ENCODE measurements at places on chromosomes 1 and 21.

DNA sequence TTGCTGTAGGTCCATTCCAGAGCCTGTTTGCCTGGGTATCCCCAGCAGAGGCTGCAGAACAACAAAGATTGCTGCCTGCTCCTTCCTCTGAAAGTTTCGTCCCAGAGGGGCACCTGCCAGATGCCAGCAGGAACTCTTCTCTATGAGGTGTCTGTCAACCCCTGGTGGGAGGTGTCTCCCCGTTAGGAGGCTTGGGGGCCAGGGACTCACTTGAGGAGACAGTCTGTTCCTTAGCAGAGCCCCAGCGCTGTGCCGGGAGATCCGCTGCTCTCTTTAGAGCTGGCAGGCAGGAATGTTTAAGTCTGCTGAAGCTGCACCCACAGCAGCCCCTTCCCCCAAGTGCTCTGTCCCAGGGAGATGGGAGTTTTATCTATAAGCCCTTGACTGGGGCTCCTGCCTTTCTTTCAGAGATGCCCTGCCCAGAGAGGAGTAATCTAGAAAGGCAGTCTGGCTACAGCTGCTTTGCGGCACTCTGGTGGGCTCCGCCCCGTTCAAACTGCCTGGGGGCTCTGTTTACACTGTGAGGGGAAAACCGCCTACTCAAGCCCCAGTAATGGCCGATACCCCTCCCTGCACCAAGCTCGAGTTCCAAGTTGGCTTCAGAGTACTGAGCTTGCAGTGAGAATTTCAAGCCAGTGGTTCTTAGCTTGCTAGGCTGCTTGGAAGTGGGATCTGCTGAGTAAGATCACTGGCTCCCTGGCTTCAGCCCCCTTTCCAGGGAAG lies 8.7 kb upstream of the SLC25A24 start:
- peak; percentile 2 for DNase-seq

GRCh38 chr1:175338387-175339135 lies 146.0 kb upstream of the KIAA0040 start:
- no peak for DNase-seq

DNA sequence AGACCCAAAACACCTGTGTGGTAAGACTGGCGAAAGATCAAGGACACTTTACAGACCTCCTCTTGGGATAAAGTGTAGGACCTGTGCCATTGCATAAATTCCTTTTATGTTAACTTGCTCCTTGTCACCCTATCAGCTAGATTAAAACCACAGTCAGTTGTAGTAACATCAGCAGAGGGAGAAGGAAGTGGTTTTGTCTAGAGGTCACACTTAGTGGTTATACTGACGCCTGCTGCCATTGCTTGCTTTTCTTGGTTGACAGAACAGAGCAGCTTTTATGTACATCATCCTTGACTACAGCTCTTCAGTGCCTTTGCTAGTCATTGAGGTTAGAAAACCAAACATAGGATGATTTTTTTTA lies 101.4 kb downstream of the PBX1 start:
- DNase-seq, result no peak

DNA sequence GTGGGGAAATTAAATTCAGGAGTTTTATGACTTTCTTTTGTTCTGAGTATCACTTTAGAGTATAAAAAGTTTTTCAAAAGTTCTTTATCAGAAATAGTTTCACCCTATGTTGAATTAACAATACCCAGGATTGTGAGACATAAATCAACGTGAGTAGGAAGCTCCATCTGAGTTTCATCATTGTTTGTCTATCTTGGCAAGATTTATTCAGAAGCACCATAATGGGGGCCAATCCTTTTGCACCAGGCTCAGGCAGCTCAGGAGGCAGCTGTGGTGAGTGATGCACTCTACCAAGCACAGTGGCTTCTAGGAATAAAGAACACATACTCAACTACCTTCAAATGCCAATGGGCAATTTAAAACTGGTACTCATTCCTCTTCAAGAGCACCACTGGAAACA lies 12.0 kb downstream of the CREG1 start:
- no peak for DNase-seq

DNA sequence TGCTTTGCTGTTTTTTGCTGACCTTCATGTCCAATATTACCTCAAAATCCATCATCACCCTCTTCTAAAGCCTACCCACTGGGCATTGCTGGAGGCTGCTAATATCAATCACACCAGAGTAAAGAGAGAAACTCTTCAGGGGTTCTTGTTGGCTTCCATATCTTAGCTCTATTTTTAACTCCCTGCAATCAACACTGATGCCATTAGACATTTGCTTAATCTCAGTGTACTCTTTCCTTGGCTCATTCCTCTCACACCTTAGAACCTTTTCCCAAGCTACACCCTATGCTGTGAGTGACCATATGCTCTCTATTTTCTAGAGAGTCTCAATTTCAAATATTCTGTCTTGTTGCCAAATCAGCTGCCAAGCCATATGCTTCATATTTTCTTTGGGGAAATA lies 40.6 kb upstream of the RABGAP1L start:
- DNase-seq, result no peak

- no peak for DNase-seq
These were observed 223.4 kb upstream of the FMN2 start for GRCh38 chr1:239868058-239868832.

DNA sequence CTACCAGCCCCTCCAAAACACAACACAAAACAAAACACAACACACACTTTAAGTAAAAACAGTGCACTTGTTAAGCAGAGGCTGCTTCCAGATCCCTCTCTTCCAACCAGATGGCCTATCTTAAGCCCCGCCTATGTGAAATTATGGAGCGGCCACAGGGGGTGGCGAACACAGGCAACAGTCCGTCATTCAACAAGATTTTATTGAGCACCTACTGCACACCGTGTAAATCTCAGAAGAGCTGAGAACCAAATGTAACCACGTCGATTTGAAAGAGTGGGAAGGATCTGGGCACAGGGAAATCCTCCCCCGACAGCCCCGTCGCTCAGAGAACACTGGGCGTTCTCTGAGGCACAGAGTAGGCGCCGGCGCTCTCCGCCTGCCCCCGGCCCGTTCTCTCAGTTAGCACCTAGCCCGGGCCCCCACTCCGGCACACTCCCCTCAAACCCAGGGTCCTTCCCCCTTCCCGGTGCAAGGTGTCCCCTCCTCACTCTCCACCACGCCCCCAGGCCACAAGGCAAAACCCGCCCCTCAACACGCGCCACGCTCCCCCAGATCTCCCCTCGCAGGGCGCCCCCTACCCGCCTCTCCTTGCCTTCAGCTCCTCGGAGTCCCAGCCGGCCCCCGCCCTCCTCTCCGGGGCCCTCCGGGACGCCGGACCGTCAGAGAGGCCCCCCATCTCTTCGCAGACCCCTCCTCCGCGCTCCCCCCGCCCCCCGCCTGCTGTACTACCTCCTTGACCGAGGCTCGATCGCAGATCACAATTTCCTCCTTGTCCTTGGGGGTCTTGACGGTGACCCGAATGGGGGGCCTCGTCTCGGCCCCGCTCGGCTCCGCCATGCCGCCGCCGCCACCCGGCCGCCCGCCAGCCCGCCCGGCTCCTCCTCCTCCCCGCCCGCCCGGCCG lies 483 bp downstream of the UBQLN4 start:
- peak; percentile 47 for DNase-seq

GRCh38 chr1:170225781-170226530 lies 80.2 kb downstream of the NTMT2 start:
- peak; percentile 62 for DNase-seq

- peak; percentile 85 for DNase-seq
These were observed 37.8 kb upstream of the SIPA1L2 start for GRCh38 chr1:232667778-232668165.

DNA sequence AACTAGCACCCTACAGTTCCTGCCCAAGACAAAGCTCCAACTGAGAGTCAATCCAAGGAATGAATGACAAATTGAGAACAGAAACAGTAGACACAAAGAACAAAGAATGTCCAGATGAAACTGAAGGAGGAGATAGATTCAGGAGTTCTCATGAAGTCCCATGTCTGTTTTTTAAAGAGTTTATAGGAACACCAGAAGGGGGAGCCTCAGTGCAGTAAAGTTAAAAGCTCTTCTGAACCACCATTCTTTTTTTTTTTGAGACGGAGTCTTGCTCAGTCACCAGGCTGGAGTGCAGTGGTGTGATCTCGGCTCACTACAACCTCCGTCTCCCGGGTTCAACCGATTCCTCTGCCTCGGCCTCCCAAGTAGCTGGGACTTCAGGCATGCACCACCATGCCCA lies 323.6 kb downstream of the MRPL39 start:
- DNase-seq, result no peak

- peak; percentile 13 for DNase-seq
These were observed 38.6 kb upstream of the POFUT2 start for GRCh38 chr21:45326169-45326851.

DNA sequence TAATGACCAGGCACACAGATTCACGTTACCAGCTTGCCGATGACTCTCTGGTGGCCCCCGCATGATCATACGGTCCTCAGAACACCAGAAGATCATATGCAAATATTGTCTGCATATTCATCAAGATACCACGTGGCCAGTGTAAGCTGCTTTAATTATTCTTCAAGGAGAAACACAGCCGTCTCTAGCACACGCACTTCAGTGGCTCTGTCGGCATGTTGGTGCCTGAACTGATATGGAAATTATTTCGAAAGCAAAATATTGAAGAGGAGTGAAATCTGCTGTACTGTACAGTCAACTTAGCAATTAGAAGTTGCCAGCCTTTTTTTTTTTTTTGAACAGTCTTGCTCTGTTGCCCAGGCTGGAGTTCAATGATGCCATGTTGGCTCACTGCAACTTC lies 5.9 kb upstream of the KIF26B start:
- DNase-seq, result no peak

GRCh38 chr1:41862384-41863221 lies 56.1 kb downstream of the HIVEP3 start:
- DNase-seq, result no peak

- DNase-seq, result peak; percentile 21
These were observed 810 bp upstream of the HLX start for GRCh38 chr1:220878191-220879075.

- DNase-seq, result no peak
These were observed 95.6 kb upstream of the GPR52 start for GRCh38 chr1:174352117-174352516.

DNA sequence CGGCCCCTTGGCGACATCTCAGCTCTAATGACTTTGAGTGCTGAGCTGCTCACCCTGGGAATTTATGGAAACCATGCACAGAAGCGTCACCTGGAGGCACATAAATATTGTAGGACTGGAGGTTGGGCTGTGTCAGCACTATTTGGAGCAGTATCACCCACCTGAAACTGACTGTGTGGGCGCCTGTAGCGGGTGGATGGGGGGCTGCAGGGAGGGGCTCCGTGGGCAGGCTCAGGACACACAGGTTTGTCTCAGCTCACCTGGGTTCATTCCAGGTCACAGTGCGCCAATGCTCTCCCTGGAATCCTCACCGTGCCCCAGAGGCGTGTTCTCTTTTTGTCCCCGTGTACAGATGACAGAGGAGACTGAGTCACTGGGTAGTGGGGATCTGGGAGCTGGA lies 74.8 kb upstream of the ACTL8 start:
- DNase-seq, result no peak

GRCh38 chr1:235093013-235093695 lies 35.5 kb downstream of the TOMM20 start:
- peak; percentile 71 for DNase-seq

DNA sequence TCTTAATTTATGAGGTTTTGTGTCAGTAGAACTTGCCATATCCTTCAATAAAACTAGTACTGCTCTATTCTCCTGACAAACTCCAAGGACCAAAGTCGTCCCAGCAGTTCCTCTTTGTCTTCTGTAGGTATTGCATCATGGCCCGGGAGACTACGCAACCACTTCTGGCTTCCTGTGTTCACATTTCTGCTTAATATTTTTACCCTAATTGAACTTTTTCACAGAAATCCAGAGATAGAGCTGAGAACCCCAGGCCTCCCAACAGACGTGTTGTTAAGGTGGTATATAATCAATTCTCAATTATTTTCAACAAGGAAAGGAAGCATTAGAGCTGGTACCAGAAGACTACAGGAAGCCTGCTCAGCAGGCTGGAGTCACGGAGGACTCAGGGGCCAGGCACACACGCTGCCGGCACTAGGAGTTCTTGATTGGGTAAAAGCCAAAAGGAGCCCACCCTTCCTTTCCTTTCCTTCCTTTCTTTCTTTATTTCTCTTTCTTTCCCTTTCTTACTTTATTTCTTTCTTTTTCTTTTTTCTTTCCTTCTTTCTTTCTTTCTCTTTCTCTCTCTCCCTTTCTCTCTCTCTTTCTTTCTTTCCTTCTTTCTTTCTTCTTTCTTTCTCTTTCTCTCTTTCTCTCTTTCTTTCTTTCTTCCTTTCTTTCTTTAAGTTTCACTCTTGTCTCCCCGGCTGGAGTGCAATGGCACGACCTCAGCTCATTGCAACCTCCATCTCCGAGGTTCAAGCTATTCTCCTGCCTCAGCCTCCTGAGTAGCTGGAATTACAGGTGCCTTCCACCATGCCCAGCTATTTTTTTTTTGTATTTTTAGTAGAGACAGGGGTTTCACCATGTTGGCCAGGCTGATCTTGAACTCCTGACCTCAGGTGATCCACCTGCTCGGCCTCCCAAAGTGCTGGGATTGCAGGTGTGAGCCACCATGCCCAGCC lies 173.7 kb downstream of the ZBTB18 start:
- no peak for DNase-seq

DNA sequence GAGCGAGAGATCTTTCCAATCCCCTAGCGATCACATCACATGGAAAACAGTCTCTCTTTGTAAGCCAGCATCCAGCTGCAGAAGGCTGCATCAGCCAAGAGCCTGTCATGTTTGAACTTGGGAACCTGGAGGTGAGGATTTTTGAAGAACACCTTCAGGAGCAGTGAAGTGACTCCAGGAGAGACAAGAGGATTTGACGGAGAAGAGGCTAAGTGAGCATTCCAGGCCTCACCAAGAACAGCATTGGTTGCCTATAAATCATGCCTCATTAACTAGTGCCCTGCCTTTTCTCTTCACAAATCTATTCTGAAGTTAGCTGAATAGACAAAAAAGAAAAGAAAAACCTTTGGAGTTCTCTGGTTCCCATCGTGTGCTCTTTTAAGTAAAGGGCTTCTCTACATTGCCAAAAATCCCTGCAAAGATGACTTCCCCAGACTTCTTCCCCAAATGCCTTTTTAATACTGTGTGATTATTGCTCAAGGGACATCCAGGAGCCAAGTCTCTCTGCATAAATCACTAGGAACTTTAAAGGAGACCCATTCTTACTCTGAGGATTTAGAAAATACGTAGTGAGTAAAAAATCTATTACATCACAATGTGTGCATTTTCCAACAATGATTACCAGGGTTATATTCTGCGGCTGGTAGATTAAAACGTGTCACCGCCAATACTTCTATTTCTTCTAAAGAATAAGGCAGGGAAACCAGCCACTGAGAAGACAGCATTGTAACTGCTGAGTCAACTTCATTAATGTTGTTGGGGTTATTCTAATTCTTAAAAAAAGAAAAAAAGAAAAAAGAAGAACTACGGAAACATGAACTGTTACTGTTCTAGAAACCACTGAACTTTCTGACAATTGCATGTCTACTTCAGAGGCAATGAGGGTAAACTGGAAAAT lies 95.2 kb downstream of the KIF14 start:
- peak; percentile 86 for DNase-seq

GRCh38 chr1:206608108-206608698 lies 4.1 kb downstream of the EIF2D start:
- no peak for DNase-seq

GRCh38 chr1:64948905-64949833 lies 17.2 kb downstream of the JAK1 start:
- DNase-seq, result no peak

- DNase-seq, result no peak
These were observed 239.9 kb downstream of the TNR start for GRCh38 chr1:175503538-175503937.
